ENCODE measurements at places on chromosomes 2 and 18.

DNA sequence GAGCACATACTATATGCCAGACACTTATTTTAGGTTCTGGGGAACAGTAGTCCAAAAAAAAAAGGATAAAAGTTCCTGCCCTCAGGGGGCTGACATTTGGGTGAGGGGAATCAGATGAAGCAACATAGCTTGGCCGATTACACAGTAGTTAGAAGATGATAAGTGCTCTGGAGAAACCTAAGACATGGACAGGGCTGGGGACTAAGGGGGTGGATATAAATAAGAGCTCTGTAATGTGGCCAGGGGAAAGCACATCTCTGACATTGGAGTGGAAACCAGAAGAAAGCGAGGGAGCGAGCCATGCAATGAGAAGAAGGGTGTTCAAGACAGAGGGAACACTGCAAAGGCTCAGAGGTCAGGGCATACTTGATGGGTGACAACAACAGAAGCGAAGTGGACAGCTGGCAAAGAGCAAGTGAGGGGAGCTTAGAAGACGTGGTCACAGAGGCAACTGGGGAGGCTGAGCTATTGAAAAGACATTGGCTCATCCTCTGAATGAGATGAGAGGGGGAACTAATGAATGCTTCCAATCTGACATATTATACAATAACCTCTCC is 11.4 kb downstream of the TMEM182 start:
- DNase-seq, result no peak

- no peak for DNase-seq
Observed at GRCh38 chr2:142877216-142877838, at the start of gene KYNU. TSS of gene KYNU (plus strand) at chr2:142877664. CDS start at chr2:142885368, 7,704 bp downstream.

DNA sequence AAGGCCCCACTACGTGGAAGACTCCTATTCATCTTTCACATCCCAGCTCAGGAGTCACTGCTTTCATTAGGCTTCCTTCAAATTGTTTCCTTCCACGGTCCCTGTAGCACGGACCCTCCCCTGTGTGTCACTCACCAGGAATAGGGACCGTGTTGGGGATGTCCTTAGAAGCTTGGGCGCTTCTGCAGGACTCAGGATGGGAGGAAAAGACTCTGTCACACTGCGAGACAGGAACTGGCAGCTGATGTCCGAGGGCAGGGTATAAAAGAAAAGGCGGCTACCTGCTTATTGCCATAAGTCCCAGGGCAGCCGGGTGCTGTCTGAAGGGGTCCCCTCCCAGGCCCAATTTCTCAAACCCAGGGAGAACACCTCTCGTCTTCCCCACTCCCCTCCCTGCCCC is 79.1 kb downstream of the BCL2L11 start:
- DNase-seq, result no peak

DNA sequence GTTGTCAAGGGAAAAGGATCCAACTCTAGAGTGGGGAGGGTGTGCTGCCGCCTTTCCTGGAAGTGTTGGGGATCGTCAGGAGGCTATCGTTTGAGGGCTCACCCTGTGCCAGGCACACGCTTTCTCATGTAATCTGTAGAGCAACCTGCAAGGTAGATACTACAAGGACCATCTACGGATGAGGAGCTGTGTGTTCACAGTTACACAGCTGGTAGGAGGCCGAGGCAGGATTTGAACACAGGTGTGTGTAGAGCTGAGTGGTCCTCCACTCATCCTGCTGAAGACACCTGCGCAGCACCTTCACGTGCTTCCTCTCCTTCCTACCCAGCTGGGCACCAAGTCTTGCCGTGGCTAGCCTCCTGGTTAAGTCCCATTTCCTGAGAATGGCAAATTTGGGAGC is 68.3 kb downstream of the MARCO start:
- DNase-seq, result no peak

DNA sequence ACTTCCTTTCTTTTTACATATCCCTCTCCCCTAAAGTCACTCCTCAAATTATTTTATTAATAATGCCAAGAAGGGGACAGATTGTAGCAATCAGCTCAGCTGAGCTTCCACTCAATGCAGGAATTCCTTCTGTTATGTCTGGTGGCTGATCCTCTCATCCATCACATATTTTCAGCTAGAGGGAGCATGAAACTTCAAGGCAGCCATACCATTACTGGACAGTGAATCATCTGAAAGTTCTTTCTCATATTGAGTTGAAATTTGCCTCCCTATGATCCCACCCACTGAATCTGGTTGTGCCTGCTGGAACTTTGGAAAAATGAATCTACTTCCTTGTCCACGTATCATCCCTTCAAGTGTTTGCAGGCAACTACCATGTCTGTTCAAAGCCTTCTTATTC is 11.2 kb downstream of the ZNF385B start:
- no peak for DNase-seq

DNA sequence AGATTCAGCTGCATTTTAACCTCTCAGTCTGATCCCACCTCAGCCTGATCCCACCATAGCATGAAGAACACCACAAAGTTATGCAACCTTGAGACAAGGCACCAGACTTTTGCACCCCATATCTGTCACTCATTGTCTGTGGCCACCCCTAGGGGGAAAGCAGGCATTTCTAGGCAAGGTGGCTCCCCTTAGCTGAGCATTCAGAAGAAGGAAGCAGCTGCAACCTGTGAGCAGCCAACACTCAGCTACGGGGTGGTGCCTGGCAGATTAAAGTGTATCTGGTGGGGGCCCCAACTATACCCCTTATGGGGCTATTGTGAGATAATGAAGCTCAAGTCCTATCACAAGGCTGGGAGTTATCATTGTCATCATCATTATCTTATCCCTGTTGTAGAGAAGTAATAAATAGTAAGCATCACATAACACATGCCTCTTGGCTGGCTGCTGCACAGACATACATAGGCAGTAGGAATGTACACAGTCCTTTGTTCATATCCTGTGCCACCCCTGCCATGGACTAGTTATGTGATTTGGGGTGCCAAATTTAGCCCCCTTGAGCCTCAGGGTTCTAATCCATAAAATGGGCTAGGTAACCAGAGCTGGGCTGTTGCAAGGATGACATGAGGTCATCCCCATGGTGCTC is 20.6 kb upstream of the TMEM163 start:
- DNase-seq, result no peak

GRCh38 chr2:113291191-113291590 is 12.5 kb upstream of the PAX8 start:
- no peak for DNase-seq

All from amygdala (tissue), 56 donors.